ENCODE measurements at places on chromosomes 7 and 10.

DNA sequence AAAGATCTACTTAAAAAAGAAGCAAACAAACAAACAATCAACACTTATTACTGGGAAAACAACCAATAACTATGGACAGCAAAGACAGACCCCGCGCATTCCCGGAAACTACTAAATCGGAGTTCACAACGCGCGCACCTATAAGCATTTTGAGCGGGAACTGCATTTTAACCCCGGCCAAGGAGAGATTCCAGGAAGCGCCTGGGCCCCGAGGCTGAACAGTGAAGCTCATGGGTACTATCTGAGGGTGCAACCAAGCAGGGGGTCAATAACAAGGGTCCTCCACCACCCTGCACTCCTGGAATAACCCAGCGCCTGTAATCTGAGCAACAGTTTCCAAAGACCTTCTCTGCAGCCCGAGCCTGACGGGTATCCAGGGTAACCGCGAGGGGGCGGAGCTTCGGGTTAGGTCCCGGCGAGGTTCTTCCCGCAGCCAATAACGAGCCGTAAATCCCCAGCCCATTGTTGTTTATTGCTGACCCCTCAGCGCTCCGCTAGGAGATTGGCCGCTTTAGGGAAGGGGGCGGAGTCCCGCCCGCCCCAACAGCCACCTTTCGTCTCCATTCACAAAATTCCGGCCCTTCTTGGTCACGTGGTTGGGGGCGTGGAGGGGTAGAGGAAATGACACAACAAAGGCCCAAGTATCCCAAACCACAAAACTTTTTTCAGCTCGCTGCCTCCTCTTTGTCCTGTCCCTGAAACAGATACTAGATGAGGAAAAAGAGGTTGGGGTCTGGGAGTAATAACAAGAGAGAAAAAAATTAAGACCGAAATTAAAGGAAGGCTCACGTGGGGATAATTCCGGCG, 1.7 kb upstream of the ETV1 start:
- peak; percentile 98 for DNase-seq

- DNase-seq, result no peak
Observed at GRCh38 chr10:91313-91712, 42.2 kb upstream of the TUBB8 start.

DNA sequence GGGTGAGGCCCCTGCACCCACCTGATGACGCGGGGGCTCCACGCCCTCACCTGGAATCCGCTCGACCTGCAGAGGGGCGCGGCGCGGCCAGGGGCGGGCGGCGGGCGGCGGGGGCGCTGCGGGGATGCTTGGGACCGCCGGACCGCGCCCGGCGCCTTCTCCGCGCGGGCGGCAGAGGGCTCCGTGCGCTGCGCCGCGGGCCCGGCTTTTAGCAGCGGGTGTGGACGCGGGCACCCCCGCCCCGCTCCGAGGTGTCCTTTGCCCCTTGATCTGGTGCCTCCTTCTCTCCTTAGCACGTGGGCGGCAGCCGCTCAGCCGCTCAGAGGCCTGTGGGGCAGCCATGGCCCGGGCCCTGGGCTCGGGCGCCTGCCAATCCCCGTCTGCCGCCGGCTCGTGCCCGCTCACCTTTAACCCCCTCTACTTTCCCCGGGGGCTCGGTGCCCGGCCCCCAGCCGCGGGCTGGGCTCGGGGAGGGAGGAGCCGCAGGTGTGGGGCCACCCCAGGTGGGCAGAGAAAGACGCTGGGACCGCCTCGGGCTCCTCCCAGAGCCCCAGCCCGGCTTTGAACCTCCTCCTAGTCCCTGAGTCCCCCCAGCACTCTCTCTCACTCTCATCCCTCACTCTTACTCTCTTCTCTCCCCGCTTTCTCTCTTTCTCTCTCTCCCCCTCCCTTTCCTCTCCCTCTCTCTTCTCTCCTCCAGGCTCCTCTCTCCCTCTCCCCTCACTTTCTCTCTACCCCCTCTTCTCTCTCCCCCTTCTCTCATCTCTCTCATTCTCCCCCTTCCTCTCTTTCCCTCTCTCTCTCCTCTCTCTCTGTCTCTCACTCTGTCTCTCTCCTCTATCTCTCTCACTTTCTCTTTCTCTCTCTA, 19.7 kb upstream of the VPS37D start:
- DNase-seq, result no peak

DNA sequence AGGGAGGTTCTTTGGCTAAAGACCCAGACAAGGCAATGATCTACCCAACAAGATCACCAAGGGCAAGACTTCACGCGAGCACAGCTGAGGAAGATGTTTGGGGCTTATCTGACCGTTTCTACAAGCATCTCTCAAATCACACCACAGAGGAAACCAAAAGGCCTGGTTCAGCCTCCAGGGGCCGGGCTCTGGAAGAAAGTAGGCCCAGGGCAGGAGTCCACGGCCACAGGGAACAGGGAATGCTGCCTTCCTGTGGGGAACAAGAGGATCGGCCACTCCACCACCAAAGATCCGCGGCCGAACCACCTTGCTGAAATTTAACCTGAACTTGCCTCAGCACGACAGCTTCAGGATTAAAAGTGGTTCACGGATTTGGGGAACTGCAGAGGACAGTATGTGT, 332.5 kb downstream of the PTPRN2 start:
- DNase-seq, result no peak

GRCh38 chr7:45495618-45496017, 78.5 kb upstream of the ADCY1 start:
- no peak for DNase-seq

GRCh38 chr7:41007811-41008210, 695.1 kb downstream of the INHBA start:
- no peak for DNase-seq

- no peak for DNase-seq
Observed at GRCh38 chr10:66772548-66773471, 153.0 kb upstream of the LRRTM3 start.

DNA sequence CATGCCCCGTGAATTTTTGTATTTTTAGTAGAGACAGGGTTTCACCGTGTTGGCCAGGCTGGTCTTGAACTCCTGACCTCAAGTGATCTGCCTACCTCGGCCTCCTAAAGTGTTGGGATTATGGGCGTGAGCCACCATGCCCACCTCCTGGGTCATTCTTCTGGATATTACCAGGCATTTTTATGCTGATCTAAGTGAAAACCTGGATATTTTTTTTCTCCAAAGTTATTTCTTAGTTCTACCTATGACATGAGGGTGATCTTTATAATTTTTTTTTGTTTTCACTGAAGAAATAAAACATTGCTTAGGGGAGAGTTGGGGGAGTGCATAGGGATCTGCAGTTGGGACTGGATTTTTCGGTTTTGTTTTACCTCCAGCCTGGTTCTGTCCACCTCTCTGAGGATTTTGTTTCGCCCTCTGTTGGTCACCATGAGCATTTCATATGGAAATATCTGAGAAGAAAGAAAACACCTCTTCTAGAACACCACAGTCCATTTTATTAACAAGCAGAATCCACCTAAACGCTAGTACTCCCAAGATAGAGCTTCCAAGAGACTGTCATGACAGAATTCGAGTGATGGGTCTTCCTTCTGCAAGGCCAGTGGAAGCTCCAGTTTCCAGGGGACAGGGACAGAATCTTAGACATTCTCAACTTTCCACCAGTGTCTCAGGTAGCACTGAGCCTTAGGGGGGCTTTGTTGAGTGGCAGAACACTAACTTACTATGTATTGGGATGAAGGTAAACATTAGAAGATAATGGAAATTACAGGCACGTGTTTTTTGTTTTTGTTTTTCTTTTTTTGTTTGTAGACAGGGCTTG, 33.4 kb upstream of the AFAP1L2 start:
- no peak for DNase-seq

GRCh38 chr10:45008524-45009161, 7.9 kb downstream of the ZNF22 start:
- DNase-seq, result peak; percentile 71

DNA sequence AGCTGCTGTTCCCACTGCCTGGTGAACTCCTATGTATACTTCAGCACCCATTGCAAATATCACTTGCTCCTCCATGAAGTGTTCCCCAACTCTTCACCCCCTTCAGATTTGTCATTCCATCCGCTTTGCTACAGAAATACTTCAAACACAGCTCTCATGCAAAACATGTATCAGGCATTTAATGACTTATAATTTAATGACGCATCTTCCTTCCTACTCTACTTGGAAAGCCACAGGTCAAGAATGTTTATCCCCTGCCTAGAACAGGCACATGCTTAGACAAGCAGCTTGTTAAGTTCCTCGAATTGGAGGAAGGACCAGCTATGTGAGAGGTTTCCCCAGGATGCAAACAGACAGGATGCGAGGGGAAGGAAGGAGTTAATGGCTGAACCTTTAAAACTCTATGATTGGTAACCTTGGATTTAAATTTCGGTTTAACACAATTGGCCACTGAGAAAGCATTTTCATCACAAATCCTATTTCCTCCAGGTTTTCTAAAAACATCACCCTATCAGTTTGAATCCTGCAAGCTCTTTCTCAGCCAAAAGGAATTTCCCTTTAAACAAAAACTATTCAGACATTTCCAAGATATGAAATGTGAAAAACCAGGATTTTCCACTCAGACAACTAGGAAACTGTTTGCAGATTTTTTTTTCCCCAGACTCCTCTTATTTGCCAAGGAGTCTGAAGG, 11.5 kb downstream of the CREB3L2 start:
- DNase-seq, result no peak

DNA sequence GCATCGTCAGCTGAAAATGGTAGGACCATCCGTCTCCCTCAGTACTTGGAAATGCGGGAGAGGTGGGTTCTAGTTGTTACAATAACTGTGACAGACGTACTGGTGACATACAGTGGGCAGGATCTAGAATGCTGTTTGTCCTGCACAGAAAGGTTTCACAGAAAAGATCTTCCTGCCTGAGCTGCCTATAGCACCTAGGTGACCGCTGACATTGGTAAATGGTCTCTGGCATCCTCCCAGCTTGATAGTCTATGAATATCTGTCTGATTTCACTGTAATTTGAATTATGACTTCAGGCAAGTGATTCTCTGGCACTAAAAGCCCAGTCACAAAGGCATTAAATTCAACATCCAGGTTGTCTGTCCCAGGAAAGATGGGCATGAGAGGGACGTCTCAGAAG, 38.2 kb upstream of the CCDC3 start:
- no peak for DNase-seq

- no peak for DNase-seq
Observed at GRCh38 chr10:121644501-121644900, 46.3 kb upstream of the FGFR2 start.

- DNase-seq, result no peak
Observed at GRCh38 chr10:26090762-26091161, 125.8 kb upstream of the GAD2 start.

- peak; percentile 8 for DNase-seq
Observed at GRCh38 chr7:91165006-91165845, 99.0 kb upstream of the FZD1 start.

DNA sequence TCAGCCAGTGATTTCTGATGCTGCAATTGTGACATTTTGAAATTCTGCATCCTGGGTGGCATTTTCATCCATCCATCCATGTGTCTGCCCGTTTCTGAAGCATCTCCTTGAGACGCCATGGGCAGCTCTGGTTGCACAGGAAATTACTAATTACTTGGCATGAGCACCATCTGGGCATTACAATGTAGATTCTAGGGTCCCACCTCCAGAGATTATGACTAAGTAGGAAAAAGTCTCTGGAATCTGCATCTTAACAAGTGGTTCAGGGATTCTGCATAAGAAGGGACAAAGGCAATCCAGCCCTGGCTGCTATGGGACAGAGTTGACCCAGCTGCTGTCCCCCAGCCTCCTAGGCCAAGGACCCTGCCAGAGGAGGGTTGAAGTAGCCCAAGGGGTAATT, 65.3 kb downstream of the CUZD1 start:
- DNase-seq, result no peak

- DNase-seq, result peak; percentile 70
Observed at GRCh38 chr7:90595801-90596670, at the start of gene CDK14. TSS of gene CDK14 (plus strand) at chr7:90596321. CDS start at chr7:90596628, 307 bp downstream.

DNA sequence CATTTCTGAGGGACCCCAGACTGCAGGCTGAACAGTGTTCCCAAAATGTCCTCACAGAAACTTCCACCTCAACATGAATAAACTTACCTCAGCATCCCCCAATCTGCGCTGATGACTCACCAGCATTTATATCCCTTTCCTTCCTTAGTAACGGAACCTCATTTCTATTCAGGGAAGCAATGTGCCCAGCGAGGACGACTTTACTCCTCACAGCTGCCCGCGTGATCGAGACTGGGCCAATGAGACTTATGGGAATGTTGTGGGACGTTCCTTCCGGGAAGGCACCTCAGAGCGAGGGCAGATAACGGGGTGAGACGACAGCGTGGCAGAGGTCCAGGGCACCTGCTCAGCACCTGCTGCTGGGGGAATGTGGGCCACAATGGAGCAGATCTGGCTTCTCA, 73.1 kb upstream of the CAMK2B start:
- DNase-seq, result no peak

- no peak for DNase-seq
Observed at GRCh38 chr10:32007026-32007425, 49.2 kb downstream of the KIF5B start.

DNA sequence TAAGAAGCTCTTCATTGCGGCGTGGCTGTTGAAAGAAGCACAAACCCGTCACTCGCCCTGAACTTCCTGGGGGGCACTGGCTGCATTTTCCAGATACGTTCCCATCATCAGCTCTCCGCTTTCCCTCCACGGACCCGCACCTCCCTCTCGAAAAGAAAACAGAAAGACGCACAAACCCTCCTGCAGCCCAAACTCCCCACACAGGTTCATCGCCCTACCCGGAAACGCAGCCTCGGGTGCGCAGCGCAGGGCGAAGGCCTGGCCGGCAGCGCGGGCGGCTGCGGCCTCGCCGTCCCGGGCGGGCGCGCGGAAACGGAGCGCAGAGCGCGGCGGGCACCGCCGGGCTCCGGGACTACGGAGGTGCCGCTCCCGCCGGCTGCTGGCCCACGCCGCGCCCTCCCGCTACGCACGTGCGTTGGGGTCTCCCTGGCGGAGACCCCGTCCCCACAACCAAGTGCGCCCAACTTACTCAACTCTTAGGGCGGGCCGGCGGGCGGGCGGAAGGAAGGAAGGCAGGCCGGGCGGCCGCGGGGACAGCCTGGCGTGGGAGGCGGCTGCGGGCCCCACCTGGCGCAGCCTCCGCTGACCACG, 822 bp downstream of the ZNF800 start:
- DNase-seq, result no peak

DNA sequence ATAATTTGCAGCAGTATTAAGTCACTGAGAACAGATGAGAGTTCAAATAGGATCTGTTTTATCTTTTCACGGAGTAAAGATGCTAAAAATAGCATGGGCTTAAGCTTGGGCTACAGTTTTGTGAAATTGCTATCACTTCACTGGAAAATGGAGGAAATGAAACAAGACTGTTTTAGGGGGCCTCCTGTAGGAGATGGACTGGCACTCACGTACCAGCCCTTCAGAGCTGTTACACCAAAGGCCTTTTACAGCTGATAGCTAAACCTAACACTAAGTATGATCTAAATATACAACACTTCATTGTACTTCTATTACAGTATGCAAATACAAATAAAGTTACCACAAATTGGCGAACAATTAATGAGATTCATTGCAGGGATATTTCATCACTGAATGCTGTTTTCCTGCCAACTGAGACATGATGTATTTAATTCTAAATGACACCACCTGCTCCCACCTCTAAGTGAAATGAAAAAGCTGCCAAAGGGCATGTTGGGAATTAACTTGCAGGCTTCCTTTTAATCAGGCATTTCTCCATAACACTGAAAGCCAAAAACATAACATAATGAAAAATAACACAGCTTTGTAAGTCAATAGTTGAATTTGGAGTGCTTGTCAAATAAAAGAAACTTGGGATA, 304.5 kb upstream of the LRRN3 start:
- DNase-seq, result no peak
